Neuronal stem cell (in vitro differentiated cells): ENCODE measurements at places on chromosomes 1 and 21.

GRCh38 chr1:111699268-111699667 is 39.9 kb downstream of the INKA2 start:
- DNase-seq = no peak

GRCh38 chr1:156539818-156540355 is 32.5 kb downstream of the IQGAP3 start:
- no peak for DNase-seq

GRCh38 chr1:100583827-100584226 is 45.9 kb downstream of the GPR88 start:
- no peak for DNase-seq

DNA sequence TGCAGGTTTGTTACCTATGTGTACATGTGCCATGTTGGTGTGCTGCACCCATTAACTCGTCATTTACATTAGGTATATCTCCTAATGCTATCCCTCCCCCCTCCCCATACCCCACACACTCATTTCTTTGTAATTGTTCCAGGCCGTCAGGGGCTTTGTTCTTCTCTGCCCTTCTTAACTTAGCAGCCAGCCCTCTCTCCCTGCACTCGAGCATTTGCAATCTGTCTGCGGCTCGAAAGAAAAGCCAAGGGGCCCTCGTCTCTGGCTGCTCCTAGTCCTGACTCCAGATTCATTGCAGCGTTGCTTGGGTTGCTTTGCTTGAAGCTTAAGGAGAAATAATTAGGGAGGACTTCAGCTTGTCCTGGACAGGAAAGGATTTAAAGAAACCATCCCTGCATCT is 85.7 kb downstream of the ATP1A1 start:
- no peak for DNase-seq

DNA sequence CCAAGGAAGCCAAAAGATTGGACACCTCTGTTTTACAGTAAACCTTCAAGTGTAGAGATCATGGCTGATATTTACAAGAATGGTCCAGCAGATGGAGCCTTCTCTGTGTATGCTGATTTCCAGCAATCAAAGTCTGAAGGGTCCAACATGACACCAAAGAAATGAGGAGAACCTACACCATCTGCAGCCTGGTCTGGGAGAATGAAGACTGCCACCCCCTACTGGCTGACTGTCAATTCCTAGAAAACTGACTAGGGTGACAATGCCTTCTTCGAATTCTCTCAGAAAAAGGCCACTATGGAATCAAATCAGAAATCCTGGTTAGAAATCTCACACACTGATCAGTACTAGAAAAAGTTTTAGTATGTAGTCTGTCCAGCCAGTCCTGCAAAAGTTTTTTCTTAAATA is 83.3 kb downstream of the CDC42BPA start:
- DNase-seq = no peak

DNA sequence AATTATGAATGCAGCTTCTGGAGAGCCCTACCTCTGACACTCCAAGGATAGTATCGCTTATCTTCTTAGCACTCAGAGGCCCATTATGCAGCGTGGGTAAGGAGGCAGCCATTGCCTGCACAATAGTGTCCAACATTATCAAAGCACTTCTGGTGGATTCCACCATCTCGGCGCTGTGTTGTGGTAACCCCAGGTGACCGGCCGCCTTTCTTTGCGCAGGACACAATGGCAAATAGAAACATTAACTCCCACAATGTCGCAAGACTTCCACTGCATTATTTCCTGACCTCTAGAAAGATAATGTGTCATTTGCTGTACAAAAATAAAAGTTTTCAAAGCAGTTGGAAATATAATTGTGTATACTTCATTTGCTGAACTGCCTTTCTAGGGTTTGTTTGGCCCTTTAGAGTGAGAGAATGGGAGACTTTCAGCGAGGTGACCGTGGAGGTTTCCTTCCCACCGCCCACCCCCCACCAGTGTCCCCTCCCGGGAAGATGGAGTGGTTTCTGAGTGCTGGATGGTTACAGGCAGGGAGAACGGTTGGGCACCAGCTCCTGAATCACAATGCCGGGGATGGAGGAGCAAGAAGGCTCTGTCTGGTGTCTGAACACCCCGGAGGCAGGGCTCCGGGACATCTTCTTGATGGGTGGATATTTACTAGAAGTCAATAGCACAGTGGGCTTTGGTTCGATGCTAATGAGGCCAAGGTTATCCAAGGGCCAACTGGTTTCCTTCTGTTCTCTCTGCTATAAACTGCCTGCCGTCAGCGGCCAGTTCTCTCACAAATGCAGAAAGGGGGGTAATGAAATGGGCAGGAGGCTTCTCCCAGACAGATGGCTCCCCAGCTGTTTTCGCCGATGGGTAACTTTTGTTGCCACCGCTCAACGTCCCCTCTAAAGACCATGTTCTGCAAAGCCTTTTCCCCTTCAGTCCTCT is 215.4 kb upstream of the PROX1 start:
- DNase-seq = no peak

GRCh38 chr1:66246351-66247269 is 287.3 kb upstream of the SGIP1 start:
- no peak for DNase-seq

DNA sequence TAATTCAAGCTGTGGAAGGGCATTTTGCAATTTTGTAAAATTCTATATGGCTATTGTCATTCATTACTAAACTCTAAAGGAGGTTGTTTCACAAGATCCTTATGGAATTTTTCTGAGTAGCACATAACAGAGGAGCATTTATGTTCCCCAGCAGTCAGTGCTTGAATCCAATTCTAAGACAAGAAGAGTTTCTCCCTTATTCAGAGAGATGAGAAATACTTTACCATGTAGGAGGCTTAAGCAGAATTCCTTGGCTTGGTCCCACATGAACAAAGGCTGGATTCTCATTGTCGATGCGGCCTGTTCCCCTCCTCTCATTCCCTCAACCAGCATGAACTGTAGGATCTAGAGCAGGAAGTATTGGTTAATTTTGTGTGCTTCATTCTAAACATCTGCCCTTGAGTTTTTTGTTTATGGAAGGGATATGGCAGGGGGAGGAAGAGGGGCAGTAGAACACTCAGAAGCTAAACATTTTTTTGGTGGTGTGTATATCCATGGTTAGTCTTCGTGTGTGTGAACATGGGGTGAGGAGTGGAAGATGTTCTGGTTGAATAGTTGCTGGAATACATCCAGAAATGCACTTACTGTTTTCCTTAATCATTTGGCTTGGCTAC is 74.3 kb downstream of the LAMC1 start:
- DNase-seq = no peak

GRCh38 chr1:20891091-20891490 is 104.0 kb upstream of the HP1BP3 start:
- no peak for DNase-seq

DNA sequence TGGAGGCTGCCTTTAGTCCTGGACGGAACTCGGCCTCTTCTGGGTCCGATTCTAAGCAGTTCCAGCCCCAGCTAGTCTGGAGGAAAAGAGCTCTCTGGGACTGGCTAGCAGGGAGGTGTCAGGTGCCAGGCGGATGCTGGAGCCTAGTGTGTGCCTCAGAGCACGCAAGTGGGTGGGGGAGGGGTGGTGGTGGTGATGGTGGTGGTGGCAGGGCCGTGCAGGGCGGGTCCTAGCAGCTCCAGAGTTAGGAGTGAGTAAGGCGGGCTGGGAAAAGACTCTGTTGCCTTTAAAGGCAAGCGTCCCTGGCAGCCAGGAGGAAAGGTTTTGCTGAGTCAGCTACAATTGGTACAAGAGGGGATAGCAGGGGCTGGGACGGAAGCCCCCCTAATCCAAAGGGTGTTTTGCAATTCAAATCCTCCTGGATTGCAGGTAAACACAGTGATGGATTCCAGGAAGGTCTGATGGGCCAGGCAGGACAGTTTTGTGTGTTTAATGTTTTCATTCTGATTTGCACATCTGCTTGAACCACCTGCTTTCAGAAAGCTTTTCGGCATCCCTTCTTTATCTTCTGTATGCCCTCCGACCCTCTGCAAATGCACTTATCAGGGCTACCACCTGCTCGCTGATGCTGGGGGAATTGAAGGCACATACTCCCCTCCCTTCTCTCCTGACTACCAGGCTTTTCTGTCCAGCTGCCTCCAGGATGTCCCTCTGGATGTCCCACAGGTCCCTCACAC is 4.1 kb upstream of the SLC2A1 start:
- no peak for DNase-seq

GRCh38 chr1:17845583-17845982 is 90.5 kb downstream of the ACTL8 start:
- DNase-seq = no peak

- DNase-seq = no peak
Measured at GRCh38 chr1:198276241-198276640, 119.4 kb downstream of the NEK7 start.

GRCh38 chr1:20399606-20400180 is 86.3 kb downstream of the CAMK2N1 start:
- no peak for DNase-seq

GRCh38 chr1:33824971-33825370 is 38.9 kb upstream of the HMGB4 start:
- no peak for DNase-seq

- no peak for DNase-seq
Measured at GRCh38 chr1:44740179-44740617, 561 bp downstream of the KIF2C start.

DNA sequence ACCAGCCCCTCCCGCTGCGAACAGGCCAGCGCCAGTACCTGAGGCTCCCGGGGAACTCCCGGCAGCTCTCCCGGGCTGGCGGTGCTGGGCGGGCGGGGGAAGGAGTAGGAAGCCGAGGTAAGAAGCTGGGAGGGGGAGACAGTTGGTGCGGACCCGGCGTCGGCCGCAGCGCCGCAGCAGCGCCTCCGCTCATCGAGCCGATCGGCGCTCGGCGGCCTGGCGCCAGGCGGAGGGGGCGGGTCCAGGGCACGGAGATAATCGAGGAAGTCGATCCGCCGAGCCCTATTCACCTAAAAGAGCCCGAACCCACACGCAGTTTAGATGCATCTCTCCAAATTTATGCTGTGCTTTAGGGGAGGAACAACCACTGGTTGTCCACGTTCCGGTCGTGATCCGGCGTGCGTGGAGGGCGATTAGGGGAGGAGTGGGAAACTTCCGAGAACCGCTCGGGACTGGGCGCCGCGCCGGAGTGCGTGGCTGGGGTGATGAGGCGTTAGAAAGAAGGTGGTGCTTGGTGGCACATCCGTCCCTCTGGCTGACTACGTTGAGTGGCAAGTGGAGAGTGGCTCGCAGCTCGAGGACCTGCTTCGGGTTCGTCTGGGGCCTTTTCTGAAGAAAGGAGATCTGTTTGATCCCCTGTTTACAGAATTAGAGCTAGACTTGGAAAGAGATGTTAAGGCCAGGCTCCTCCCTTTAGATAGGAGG is at the start of gene VAMP4:
Gene VAMP4 (minus strand): TSS at position 194 of the 705 bp plus-strand sequence. CDS start 3,651 bp downstream, outside the sequence.
- DNase-seq = peak; percentile 84

GRCh38 chr1:192224846-192225245 is 66.6 kb downstream of the RGS18 start:
- DNase-seq = no peak

- no peak for DNase-seq
Measured at GRCh38 chr21:15722591-15723324, 7.0 kb upstream of the USP25 start.

- no peak for DNase-seq
Measured at GRCh38 chr21:35510957-35511695, 462.0 kb upstream of the RUNX1 start.

DNA sequence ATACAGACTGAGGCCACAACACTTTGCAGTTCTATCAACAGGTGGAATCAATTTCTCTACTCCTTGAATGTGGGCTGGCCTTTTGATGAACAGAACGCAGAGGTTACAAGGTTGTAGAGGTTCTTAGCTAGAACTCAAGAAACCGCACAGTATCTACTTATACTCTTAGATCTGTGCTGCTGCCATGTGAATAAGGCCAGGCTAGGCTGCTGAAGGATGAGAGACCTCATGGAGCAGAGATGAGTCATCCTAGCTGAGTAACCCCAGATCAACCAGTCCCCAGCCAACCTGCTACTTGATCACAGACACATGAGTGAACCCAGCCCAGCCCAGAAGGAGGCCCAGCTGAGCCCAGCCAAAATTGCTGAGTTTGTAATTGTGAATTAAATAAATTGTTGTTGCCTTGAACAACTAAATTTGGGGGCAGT is 35.3 kb upstream of the BCAR3 start:
- DNase-seq = no peak

DNA sequence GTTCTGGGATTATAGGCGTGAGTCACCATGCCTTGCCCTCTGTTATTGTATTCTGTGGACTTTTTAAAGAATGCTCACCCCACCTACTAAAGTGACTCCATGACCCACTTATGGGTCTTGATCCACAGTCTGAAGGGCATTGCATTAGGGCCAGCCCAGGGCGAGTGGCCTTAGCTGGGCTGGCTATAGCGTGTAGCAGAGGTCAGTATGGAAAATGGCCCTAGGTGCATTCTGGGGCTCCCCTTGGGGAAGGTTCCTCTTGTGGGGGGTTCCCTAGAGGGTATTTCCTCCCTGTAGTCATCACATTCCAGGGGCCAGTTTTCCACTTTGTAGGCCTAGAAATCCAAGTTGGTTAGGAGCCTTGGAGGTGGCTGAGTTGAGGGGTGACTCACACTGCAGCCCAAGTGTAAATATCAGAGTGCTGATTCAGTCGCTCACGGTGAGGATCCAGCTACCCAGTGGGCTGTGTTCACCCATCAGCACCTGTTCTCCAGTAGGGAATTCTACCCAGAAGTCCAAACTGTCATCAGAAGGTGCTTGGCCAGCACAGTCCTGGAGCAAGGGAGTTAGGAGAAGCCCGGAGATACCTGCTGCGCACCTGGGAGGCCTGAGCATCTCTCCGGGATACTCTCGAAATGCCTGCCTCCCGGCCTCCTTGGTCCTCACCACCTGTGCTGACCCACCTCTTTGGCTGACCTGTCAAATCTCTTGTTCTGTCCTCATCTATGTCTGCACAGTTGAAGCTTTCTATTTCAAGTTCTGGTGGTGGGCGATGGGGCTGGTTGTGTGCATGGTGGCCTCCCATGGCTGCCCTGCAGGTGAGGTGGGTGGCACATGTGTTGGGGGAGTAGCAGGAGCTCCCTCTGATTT is 52.2 kb downstream of the NENF start:
- DNase-seq = no peak

DNA sequence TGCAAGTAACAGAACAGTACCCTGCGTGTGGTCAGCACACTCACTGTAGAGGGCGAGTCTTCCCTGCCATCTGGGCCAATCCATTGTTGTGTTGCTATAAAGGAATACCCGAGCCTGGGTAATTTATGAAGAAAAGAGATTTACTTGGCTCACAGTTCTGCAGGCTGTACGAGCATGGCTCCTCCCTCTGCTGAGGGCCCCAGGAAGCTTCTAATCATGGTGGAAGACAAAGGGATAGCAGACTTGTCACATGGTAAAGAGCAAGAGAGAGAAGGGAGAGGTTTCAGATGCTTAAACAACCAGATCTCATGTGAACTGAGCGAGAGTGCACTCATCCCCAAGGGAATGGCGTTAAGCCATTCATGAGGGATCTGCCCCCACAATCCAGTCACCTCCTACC is 126.2 kb downstream of the CNIH3 start:
- DNase-seq = no peak

DNA sequence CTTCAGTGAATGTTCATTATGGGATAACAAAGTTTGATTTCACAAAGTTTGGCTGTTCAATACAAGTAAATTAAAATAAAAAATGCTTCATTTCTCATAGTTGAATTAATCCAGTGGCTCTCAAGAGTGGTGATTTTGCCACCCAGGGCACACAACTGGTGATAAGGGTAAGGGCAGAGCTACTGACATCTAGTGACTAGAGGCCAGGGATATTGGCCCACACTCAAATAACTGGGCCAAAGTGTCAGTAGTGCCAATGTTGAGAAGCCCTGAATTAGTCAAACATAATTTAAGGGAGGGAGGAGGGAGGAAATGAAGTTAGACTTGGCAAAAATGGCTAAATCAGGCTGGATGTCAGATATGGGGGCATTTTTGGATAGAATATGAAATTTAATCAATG is 880.5 kb upstream of the ADGRL4 start:
- no peak for DNase-seq

GRCh38 chr21:18987520-18988026 is 584.0 kb upstream of the TMPRSS15 start:
- DNase-seq = no peak

- no peak for DNase-seq
Measured at GRCh38 chr1:84301004-84301784, at the start of gene SAMD13. Gene SAMD13, plus strand, starts transcription at chr1:84301708. Its CDS starts 1,527 bp downstream, at chr1:84303235.
